Mesothelial cell of epicardium (in vitro differentiated cells): ENCODE measurements at places on chromosomes 4 and X. TPM values are rescaled to one million over a fixed set of nuclear protein-coding genes. Genes with fewer than 3 reads are reported as not detected.

GRCh38 chr4:123299212-123299691 lies 97.3 kb upstream of the SPRY1 start:
- H3K4me1 ChIP-seq, result peaks cover 14% of the 10 kb centered on the region
- no peaks in the 10 kb centered on the region for H3K36me3 ChIP-seq
- H3K27me3 ChIP-seq, result no peaks in the 10 kb centered on the region
- no peak overlapping the region for H3K4me3 ChIP-seq
- peak overlapping the region; percentile 45 for H3K27ac ChIP-seq
- DNase-seq, result no peak

DNA sequence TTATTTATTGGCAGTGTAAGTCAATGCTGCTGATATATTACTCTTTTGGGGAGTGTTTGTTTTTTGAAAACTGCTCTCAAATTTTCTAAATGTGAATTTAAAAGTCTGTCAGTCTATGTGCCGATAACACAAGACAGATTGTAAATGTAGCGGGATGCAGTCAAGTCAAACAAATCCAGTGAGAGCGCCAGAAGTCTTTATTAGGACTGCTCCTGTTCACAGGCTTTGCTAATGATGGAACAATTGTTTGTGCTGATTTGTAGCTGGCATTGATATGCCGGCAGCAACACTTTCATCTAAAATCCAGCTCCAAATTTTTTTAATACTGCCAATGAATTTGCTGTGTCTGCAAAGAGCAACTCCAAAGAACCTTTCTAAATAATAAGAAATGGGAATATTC lies 78.7 kb upstream of the TET2 start:
- DNase-seq, result no peak
- H3K27ac ChIP-seq, result no peak overlapping the region
- H3K27me3 ChIP-seq, result peaks cover 6% of the 10 kb centered on the region
- no peak overlapping the region for H3K4me3 ChIP-seq
- no peaks in the 10 kb centered on the region for H3K36me3 ChIP-seq

SMIM31 gene
- not detected in 3 replicates for total RNA-seq

GRCh38 chrX:153305972-153306371 lies 15.6 kb downstream of the PNMA6F start:
- H3K27ac ChIP-seq, result no peak overlapping the region
- no peaks in the 10 kb centered on the region for H3K4me1 ChIP-seq
- H3K4me3 ChIP-seq, result no peak overlapping the region
- peaks cover 42% of the 10 kb centered on the region for H3K27me3 ChIP-seq
- DNase-seq, result no peak
- no peaks in the 10 kb centered on the region for H3K36me3 ChIP-seq

DNA sequence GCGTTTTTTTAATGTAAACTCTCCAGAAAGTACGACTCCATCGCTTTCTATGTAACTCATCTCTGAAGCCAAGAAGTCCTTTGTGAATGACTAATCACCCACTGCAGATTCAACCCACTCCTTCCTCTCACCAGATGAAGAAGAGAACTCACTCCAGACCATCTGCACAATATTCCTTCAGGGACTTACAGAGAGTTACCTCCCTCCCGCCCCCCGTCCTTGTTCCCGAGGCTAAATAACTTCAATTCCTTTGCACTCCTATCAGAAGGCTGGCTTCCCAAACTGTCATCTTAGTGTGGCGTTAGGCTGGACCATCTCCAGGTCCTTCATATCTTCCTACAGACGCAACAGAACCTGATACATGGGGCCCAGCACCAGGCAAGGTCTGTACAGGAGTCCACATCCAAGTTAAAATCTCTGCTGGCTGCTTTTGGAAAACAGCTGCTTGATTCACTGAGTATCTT lies 82.4 kb downstream of the AFAP1 start:
- no peaks in the 10 kb centered on the region for H3K27me3 ChIP-seq
- no peak overlapping the region for H3K4me3 ChIP-seq
- DNase-seq, result no peak
- H3K36me3 ChIP-seq, result peaks cover 23% of the 10 kb centered on the region
